ENCODE measurements at places on chromosomes 3 and 15.

GRCh38 chr15:82635798-82636197, 11.4 kb downstream of the CPEB1 start:
- DNase-seq = no peak

DNA sequence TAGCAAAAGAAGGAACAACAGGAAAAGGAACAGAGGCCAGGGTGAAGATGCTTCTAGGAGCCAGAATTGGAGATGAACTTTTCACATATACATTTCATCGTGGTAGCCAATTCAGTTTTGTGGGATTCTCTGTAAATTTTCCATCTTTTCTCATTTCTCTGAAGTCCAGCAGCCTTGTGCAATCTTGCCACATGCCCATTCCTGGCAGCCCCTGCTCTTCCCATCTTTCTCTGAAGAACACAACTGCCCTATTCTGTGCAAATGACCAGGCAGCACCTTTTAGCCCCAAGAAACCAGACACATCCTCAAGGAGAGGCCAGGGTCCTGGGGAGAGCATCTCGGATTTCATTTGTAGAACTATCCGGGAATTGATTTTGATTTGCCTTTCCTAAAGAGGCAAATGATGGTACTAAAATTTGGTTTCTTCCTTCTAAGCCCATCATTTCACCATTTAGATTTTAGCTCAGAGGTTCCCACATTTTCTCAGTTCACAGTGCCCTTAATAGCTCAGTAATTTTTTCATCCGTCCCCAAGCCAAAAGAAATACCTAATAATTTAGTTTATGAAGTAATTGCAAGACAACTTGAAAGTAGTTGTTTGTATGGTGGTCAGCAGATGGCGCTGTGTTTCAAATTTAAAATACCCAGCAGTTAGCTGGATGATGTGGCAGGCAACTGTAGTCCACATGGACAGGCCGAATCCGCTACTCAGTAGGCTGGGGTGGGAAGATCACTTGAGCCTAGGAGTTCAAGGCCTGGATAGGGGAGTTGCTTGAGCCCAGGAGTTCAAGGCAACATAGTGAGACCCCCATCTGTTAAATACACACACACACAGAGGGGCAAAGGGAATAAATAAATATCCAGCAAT, 61.3 kb upstream of the ACKR4 start:
- no peak for DNase-seq

- no peak for DNase-seq
Measured at GRCh38 chr15:70101459-70102113, 3.9 kb upstream of the TLE3 start.

GRCh38 chr3:174147798-174148197, 711.3 kb upstream of the NAALADL2 start:
- DNase-seq = no peak
